ENCODE measurements at places on chromosomes 7 and 10.

DNA sequence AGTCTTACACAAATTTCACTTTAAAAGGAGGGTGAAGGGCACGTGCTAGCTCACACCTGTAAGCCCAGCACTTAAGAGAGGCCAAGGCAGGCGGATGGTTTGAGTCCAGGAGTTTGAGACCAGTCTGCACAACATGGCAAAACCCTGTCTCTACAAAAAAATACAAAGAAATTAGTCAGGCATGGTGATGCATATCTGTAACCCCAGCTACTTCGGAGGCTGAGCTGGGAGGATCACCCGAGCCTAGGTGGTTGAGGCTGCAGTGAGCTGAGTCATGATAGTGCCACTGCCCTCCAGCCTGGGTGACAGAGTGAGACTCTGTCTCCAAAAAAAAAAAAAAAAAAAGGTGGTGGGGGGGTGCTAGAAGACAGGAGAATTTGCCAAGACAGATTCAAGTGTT is 237.3 kb upstream of the KLF14 start:
- peak; percentile 85 for DNase-seq

DNA sequence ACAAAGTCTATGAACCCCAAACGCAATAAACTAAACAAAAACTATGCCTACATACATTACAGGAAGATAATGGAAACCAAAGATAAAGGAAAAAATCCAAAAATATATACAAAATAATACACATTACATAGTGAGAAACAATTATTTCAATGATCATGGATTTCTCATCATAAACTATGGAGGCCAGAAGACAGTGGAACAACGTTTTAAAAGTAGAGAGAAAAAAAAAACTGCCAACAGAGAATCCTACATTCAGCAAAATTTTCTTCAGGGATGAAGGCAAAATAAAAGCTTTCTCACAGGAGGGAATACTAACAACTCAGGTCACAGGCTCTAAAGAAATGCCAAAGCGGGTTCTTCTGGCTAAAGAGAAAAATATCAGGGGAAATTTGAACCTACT is 42.9 kb upstream of the FAM13C start:
- no peak for DNase-seq

DNA sequence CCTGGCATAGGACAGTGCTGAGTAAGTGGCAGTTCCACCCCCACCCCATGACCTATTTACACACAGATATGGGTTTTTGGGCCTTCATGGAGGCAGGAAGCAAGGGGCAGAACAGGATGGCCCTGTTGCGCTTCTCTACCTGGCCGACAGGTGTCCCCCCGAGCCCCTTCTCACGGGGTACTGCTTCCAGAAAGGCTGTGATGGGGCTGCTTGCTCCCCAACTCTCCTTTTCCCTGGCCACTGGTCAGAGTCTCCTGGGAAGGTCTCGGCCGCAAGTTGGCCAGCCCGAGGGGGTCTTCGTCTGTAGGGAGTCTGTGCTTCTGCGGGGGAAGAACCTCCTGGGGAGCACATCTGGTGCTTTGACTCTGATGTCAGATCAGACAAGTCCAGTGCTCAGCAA is 139.8 kb upstream of the TNS3 start:
- no peak for DNase-seq

- no peak for DNase-seq
Observed at GRCh38 chr10:103545771-103546281, 52.3 kb downstream of the NEURL1 start.

DNA sequence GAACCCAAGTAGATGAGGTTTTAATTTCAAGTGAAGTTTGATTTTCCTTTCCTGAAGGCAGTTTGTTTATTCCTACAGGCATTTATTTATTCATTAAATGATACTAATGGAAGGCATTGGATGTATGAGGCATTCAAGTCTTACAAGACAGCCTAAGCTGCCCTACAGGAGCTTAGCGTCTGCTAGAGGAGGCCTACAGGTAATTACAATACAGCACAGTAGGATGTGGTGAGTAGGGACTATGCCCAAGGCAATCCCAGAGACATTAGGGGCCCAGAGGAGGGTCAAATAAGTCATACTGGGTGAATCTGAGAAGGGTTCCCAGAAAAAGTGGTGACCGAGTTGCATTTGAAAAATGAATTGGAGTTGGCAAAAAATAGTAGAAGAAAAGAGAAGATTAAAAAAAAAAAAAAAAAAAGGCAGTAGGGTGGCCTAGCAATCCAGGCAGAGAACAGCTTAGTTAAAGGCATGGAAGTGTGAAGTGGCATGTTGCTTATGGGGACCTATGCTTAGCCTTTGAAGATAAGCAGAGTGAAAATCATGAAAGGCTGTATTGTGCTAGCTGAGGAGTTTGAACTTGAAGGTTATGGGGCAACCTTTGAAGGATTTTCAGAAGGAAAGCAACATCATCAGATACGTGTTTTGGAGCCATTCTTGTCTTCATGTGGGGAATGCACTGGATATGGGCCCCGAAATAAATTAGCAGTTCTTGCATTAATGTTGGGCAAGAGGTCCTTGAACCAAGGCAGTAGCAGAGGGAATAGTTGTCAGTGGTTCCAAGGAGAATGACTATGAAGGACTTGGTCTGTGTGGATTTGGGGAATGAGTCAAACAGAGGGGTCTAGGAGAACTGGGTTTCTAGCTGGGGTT is 65.5 kb downstream of the SNX10 start:
- no peak for DNase-seq

DNA sequence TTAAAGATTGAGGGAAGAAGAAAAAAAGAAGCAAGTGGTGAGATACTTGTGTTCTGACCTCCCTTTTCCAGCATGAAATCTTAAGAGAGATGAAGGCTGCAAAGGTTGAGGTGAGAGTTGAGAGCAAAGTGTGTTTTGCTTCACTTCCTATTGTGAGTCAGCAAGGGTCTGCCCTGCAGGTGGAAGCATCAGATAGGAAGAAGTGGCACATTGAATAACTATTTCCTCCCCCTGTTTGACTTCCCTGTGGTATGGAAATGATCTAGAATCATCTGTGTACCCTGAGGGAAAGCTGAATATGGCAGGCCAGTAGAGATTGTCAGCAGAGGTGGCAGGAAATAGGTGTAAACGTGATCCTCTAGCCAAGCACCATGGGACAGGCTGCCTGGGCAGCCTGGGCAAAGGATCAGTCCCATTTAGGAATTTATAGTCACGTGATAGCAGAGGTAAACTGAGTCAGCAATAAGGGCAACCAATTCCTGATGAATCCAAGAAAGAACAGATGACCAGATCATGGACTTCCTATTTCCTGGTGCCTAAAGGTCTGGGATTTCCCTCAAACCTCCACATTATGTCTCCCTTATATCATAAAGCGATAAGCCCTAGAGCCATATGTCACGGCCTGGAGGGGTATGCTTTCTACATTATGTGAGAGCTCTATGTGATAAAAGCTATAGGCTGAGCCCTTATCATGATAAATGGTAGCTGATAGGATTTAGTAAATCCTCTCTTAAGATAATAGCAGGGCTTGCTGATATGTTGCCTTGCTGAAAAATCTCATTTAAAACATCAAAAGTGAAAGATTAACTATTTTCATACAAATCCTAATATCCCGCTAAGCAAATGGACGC is 287.0 kb downstream of the MDFIC start:
- DNase-seq: no peak

GRCh38 chr7:16431646-16432424 is 10.5 kb upstream of the CRPPA start:
- DNase-seq: peak; percentile 43

- DNase-seq: no peak
Observed at GRCh38 chr7:3464900-3465622, 164.0 kb downstream of the SDK1 start.

GRCh38 chr10:47346581-47347302 is 1.4 kb upstream of the RBP3 start:
- no peak for DNase-seq

- no peak for DNase-seq
Observed at GRCh38 chr7:101169110-101169837, 3.9 kb upstream of the VGF start.

DNA sequence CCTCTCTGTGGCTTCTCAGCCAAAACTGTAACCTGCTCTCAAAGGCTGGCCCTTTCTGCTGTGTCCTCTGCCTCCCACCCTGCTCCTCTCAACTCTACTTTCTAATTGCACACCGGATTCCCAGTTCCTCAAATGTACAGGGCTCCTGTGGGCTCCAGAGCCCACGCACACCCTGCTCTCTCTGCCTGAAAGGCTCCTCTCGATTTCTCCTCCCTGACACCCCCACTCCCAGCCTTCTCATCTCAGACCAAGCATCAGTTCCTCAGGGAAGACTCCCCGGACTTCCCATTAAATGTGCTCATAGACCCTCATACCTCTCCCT is 111.7 kb upstream of the STEAP1B start:
- no peak for DNase-seq

GRCh38 chr7:670501-671390 is 55.8 kb upstream of the DNAAF5 start:
- DNase-seq: no peak

DNA sequence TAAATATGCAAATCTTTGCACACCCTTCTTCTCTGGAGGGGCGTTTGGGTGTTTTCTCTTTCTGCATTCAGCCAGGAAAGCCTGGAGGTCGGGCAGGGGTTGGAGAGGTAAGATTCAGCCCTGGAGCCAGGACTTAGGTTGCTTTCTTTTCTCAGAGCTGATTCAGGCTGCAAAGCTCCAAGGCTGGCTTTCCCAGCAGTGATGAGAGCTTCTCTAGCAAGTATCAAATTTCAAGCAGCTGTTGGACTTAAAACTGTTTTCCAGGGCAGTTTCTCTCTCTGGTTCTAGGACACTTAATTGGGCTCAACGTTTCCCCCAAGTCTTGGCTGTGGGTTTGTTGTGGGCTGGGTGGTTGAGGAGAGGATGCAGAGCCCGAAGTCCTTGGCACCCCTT is 608 bp downstream of the AKR1B10 start:
- no peak for DNase-seq

GRCh38 chr7:150997075-150997511 is 6.3 kb downstream of the NOS3 start:
- DNase-seq: no peak

DNA sequence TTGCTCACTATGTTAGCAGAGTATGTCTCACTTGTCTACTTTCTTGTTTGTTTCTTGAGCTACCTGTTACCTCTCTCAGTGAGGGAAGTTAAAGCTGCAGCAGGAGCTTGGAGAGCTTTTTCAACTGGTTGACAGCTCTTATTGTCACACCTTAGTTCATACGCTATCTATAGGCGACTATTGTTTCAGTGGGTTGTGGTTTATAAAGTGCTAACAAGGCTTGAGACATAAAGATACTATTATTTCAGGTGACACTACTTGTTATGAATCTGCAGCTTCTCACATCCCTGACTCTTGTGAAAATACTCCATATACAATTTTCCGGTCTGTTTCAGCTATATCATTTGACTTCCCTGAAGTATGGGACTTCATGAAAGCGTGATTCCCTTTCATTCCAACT is 167.4 kb downstream of the CSTF2T start:
- DNase-seq: no peak

- no peak for DNase-seq
Observed at GRCh38 chr7:28565980-28566379, 153.7 kb downstream of the CREB5 start.

DNA sequence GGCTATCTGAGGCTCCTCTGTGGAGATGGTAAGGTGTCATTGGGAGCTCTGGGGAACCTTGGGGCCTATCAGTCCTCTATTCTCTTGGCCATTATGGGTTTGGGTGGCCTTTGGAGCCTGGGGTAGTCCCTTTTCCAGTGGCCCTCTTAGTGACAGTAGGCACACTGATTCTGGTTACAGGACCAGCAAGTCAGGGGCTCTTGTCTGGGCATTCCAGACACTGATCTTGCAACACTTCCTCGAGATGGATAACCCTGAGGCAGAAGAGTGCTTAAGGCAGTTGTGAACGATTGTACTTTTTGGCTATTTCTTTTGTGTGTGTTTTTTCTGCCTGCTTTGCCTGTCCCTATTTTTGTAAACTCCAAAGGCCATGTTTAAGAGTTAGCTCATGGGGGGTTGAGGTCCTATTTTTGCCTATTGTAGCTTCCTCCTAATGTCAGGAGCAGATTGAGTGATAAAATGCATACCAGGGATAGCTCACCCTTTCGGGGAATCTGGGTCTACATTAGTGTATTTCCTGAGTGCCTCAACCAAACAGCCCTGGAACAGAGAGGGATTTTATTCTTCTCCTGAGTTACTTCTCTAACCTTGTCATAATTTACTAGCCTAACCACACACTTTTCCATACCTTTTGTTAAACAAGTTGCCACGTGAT is 61.2 kb downstream of the PRKAR2B start:
- DNase-seq: no peak

DNA sequence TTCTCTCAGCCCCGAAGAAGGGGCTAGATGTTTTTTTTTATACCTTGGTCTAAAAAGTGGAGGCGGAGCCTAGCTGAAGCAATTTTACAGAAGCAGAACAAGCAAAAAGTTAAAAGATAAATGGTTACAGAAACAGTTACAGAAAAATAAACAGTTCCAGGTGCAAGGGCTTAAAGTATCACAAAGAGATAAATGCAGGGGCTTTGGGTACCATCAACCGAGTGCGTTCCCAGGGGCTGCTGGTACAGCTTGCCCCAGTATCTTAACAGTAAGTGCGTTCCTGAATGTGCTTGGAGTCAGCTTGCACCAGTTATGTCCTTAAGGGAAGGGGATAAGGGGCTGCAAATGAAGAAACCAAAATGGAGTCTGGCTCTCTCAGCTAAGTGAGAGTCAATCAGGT is 173.9 kb upstream of the MBL2 start:
- no peak for DNase-seq

DNA sequence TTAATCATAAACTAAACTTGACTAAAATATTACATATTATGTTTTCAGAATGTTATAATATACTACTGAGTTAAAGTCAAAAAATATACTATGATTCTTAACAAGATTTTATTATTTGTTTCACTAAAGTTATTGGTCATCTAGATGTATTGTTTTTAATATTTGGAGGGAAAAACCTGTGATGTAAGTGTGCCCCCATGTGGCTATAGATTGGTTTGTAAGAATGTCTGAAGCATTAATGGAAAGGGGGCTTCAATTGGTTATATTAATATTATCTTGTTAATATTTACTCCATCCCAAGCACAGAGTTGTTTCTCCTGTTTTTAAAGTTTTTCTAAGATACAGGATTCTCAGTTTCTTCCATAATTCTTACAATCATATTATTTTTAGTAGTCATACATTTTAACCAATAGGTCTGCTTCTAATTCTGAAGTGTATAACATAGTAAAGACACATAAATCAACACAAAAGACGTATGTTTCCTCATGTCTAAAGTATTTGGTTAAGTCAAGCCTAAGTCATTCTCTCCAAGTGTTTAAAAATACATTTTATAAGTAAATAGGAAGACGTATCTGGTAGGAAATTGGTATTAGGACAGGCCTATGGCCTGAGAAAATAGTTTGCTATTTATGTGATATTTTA is 58.0 kb downstream of the GNAT3 start:
- DNase-seq: no peak

Measured in activated CD8-positive, alpha-beta memory T cell treated with anti-CD3 and anti-CD28 coated beads, Interleukin-2, amount 10 ng/mL, durations not matched to agents 7 days and 5 days (primary cell).